ENCODE measurements at places on chromosomes 1 and 21.

- DNase-seq: no peak
Observed at GRCh38 chr1:217393896-217394295, 237.0 kb downstream of the GPATCH2 start.

DNA sequence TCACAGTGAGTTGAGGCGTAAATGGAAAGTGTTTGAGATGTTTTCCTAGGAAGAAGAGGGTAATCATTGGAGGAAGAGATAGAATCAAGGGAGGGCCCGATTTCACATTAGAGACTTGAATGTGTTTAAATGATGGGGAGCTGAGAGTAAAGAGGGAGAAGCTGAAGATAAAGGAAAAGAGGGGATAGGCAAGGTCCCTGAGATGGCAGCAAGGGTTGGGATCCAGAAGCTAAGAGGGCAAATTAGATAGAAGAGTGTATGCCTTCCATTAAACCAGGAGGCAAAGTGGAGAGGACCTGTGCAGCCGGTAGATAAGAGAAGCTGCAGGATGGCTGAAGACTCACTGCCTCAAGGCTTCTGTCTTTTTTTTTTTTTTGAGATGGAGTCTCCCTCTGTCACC lies 21.6 kb upstream of the CSF1 start:
- no peak for DNase-seq

- no peak for DNase-seq
Observed at GRCh38 chr21:45135122-45135521, 60.7 kb downstream of the ADARB1 start.

- DNase-seq: no peak
Observed at GRCh38 chr1:111174070-111174469, 26.4 kb downstream of the DENND2D start.

- DNase-seq: no peak
Observed at GRCh38 chr1:152745289-152745704, 12.5 kb upstream of the KPRP start.

DNA sequence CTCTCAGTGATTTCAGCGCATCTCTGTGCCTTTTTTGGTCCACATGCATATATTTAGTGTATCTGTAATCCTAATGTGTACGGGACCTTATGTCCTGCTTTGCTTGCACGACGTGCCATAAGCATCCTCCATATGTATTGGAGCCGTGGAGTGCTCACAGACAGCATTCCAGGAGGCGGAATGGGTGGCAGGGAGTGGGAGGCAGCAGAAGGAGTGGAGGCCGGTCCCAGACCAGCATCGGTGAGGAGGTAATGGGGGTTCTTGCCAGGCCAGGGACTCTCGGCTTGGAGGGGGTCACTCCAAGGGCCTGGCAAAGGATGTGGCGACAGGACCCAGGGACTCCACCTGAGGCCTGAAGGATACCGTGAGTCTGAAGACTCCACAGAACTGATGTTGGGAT lies 185.0 kb downstream of the CAMTA1 start:
- no peak for DNase-seq

DNA sequence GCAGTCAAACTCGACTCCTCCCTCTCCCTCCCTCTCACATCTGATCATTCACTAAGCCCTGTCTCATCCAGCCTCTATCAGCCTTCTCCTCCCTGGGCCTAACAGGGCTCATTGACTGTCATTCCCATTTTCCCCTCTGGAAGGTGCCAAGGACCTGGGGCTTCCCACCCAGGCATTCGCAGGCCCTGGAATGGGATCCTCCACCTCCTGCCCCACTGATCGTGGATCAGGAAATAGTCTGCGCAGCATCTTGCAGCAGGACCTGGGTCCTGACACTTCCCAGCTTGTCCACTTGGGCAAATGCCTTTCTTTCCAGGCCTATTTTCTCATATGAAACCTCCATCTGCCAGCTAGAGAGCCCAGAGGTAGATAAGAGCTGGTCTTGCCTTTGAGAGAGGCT lies 71.2 kb upstream of the ZC3H12A start:
- no peak for DNase-seq

DNA sequence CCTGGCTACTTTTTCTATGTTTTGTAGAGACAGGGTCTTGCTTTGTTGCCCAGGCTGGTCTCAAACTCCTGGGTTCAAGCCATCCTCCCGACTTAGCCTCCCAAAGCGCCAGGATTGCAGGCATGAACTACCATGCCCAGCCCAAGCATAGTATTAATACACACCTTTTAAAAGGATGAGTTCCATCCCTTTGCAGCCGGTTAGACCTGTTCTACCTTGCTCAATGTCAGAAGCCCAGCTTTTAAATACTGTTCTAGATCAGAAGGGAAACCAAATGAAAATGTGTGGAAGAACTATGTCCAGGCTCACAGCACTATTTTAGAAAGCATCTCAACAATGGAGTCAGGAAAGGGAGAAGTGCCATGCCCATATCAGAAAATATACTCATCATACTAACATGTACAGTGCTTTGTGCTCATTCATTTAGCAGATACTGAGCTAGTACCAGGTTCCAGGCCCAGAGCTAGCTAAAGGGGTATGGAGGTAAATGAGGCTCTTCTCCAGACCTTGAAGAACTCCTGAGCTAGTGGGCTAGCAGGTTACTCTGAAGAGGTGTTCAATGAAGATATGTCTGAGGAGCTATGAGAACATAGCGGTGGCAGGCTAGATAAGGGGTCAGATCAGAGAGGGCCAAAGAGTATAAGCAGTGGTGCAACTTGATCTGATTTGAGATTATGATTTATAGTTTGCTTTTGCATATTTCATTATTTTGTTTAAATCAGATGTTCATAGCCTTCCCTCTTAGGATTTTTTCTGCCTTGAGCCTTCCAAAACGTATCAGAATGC lies 78.2 kb downstream of the RNF220 start:
- DNase-seq: no peak
